ENCODE measurements at places on chromosomes 13 and 19.

- no peak for DNase-seq
Observed at GRCh38 chr13:111304041-111304544, 16.3 kb upstream of the TEX29 start.

GRCh38 chr13:24997367-24997967 is 98.5 kb upstream of the PABPC3 start:
- no peak for DNase-seq

GRCh38 chr13:66180836-66181235 is 1049.3 kb downstream of the PCDH9 start:
- DNase-seq = no peak

DNA sequence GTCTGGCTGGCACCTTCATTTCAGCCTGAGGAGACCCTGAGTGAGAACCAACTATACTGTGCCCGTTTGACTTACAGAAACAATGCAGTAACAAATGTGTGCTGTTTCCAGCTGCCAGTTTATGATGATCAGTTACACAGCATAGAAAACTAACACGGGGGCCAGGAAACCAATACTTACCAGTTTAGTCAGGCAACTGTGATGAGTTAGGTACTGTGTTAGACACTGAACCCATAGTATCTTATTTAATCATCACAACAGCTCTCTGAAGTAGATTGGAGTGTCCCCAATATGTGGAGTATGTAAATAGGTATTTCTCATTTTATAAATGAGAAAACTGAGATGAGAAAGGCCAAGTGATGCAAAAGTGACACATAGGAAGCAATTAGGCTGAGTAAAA is 620.9 kb upstream of the KLF12 start:
- no peak for DNase-seq

DNA sequence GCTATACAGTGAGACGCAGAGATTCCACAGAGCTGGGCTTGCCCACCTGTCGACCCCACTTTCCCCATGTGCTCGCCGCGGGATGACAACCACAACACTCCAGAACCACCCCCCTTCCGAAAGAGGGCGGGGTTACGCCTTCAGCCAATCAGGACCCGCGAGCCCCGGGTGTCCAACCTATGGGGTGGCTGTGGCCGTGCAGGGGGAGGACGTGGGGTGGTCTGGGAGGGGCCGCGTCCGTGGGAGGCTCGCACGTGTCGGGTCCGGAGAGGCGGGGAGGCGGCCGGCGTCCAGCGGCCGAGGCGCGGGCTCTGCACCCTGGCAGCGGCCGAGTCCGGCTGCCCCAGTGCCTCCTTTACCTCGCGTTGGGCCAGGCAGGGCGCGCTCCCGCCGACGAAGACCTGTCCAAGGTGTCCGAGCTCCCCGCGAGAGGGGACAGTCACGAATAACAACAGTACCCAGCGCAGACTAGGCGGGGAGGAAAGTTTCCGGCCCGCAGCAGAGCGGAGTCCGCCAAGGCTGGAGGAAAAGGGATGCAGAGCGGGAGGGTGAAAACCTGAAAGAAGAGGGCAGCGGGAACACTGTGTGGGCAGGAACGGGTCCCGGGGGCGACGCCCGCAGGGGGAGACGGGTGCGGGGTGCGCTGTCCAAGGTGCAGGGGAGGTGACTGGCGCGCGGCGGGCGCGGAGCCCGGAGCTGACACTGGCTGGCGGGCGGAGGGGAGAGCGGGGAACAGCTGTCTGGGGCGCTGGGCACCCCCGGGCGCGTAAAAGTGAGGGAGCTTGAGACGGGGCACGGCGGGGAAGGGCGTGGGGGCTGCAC is 911 bp downstream of the ENOX1 start:
- DNase-seq = no peak

- DNase-seq = no peak
Observed at GRCh38 chr19:29260477-29261317, 47.7 kb upstream of the UQCRFS1 start.

- DNase-seq = no peak
Observed at GRCh38 chr13:59771272-59771671, 392.5 kb downstream of the DIAPH3 start.

GRCh38 chr19:2462635-2463421 is 6.1 kb upstream of the LMNB2 start:
- DNase-seq = no peak

- DNase-seq = no peak
Observed at GRCh38 chr13:66348745-66349690, 881.1 kb downstream of the PCDH9 start.

- no peak for DNase-seq
Observed at GRCh38 chr13:87893186-87893585, 222.0 kb downstream of the SLITRK5 start.

- no peak for DNase-seq
Observed at GRCh38 chr13:76913898-76914297, 27.7 kb upstream of the KCTD12 start.

DNA sequence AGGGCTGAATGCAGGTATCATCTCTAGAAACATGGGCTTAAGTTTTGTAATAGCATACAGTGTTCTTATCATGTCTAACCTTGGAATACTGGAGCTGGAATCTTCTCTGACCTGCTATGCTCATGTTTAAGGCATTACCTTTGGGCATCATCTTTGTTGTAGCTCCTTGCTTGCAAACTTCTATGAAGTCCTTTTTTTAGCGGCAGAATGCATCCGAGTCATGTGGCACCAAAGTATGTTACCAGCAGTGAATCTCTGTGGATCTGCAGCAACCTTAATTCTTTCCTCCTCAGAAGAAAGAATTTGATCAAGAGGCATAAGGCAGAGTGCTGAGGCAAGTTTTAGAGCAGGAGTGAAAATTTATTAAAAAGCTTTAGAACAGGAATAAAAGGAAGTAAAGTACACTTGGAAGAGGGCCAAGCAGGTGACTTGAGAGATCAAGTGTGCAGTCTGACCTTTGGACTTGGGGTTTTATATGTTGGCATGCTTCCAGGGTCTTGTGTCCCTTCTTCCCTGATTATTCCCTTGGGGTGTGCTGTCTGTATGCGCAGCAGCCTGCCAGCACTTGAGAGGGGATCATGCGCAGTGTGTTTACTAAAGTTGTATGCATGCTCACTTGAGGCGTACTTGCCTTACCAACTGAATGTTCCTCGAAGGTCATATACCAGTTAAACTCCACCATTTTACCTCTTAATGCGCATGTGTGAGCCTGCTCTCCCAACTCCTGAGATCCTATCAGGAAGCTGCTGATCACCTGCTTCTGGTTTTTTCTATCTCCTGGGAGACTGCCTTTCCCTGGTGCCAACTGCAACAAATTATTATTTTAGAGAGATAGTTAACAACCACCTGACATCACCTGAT is 115.5 kb downstream of the LACC1 start:
- DNase-seq = no peak

DNA sequence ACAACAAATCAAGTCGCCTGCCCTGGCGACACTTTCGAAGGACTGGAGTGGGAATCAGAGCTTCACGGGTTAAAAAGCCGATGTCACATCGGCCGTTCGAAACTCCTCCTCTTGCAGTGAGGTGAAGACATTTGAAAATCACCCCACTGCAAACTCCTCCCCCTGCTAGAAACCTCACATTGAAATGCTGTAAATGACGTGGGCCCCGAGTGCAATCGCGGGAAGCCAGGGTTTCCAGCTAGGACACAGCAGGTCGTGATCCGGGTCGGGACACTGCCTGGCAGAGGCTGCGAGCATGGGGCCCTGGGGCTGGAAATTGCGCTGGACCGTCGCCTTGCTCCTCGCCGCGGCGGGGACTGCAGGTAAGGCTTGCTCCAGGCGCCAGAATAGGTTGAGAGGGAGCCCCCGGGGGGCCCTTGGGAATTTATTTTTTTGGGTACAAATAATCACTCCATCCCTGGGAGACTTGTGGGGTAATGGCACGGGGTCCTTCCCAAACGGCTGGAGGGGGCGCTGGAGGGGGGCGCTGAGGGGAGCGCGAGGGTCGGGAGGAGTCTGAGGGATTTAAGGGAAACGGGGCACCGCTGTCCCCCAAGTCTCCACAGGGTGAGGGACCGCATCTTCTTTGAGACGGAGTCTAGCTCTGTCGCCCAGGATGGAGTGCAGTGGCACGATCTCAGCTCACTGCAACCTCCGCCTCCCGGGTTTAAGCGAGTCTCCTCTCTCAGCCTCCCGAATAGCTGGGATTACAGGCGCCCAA is at the start of gene LDLR:
Gene LDLR (plus strand): TSS at position 210 of the 760 bp plus-strand sequence. CDS start 86 bp downstream, at position 296.
- peak; percentile 59 for DNase-seq

- no peak for DNase-seq
Observed at GRCh38 chr19:4889034-4889815, 13.5 kb downstream of the ARRDC5 start.

DNA sequence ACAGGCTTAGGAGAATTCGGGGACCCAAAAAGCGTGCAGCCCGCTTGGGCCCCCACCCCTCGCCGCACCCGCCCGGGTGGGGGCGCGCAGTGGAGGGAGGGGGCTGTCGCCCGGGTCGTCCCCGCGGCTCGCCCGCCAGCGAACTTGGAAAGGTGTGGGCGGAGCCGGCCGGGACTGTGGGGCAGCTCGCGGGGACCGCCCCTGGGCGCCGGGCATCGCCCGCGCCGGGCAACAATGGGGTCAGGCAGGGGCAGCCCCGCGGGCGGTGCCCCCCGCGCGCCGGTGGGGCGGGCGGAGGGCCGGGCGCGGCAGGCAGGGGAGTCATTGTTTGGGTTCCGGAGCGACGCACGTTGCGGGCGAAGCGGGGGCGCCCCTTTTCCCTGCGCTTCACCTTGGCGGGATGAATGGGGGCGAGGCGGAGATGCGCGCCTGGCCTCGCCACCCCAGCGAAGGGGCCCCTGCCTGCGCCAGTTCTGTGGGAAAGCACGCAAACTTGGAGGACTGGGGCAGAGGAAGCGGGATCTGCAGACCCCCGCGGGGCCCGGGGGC is 647 bp upstream of the KLF12 start:
- DNase-seq = peak; percentile 55

GRCh38 chr13:91126806-91127205 is 220.7 kb upstream of the MIR17HG start:
- no peak for DNase-seq

- DNase-seq = no peak
Observed at GRCh38 chr13:33235564-33235963, 50.0 kb downstream of the STARD13 start.

GRCh38 chr13:51825681-51826254 is 19.2 kb downstream of the TMEM272 start:
- DNase-seq = no peak

- DNase-seq = no peak
Observed at GRCh38 chr19:49362048-49362928, at the start of gene TEAD2. Gene TEAD2 (minus strand): TSS chr19:49362416. CDS start chr19:49360075, 2,341 bp downstream.

- no peak for DNase-seq
Observed at GRCh38 chr19:35119091-35119490, 3.5 kb downstream of the FXYD3 start.

DNA sequence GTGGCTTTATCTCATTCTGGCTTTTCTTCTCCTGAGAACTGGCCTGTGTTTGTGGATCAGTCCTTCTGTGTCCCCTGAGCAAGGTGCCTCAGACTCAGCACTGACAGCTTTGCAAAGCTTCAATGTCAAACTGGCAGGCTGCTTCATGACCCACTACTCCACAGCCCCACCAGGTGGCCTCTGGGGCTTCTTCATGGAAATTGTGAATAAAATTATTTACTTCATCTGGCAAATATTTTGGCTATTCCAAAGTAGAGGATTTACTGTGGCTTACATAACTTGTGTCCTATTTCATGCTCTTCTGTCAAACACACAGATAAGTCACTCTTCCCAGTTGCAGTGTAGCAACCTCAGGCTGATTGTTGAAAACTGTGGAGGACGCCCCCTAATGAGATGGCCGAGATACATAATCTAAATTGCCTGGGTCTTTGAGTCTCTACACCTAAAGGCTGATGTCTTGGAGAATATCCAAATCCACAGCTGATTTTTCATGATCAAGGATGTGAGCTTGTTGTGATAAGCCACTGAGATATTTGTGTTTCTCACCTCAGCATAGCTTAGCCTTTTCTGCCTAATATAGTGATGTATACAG is 721.9 kb upstream of the SLC10A2 start:
- no peak for DNase-seq

DNA sequence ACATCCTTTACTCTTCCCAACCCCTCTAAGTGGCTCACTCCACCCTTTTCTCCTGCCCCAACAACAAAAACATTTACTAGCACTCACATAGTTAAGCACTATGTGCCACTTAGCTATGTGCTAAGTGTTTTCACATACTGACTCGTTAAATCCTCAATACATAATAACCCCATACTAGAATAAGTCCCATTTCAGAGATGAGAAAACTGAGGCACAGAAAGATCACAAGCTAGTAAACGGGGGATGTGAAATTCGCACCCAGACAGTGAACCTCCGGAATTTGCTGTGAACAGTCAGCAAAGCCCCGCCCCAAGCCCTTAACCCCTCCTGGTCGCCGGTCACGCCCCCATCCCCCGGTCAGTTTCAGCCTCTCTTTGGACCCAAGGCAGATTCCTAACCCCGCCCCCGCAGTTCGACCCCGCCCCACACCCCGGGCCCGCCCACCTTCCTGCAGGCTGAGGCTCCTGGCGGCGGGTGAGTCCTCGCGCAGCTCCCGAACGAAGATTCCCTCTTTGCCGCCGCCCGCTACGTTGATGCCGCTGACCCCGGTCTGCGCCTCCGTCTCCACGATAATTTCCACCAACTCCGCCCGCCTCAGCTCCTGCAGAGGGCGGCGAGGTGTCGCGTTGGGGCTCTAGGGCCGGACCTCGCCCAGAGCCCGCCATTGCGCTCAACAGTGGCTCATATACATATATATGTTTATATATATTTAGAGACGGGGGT is 9.8 kb downstream of the PRX start:
- DNase-seq = peak; percentile 49

- no peak for DNase-seq
Observed at GRCh38 chr13:38530492-38530891, 156.4 kb upstream of the FREM2 start.

DNA sequence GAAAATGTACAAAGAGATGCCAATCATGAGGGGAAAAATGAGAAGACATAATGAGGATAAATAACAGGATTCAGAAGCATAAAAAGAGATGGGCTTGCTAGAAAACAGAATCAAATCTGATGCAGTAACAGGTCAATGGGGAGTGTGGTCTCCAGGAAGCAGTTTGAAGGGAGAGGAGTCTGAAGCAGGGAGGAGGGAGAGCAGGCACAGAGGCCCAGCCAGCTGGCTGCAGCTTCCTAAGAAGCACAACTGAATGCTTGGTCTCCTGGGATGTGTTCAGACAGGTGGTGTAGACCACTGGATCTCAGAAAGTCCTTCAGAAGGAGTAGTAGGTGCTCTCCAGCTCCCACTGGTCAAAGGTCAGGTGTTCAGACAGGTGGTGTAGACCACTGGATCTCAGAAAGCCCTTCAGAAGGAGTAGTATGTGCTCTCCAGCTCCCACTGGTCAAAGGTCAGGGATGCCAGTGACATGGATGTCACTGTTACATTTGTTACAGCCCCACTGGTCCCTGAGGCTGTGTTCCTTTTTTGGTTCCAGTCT is 68.3 kb upstream of the UBAC2 start:
- DNase-seq = no peak

- no peak for DNase-seq
Observed at GRCh38 chr19:13882419-13882795, 5.5 kb downstream of the NANOS3 start.

DNA sequence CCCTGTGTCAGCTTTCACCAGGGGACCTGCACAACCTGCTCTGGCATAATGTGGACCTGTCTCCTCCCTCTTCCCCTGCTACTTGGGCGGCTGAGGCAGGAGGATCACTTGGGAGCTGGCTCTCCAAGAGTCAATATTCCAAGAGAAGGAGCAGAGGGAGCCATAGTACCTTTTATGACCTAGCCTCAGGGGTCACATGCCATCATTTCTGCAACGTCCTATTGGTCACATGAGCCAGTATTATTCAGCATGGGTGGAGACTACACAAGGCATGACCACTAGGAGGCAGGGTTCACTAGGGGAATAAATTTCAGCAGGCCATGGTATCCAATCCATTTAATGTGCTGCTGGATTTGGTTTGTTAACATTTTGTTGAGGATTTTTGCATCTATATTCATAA is 12.0 kb upstream of the SHFL start:
- DNase-seq = peak; percentile 27

- DNase-seq = no peak
Observed at GRCh38 chr19:39831679-39832078, 2.3 kb downstream of the DYRK1B start.
